Breast epithelium (tissue), 4 donors: ENCODE measurements at places on chromosomes 2 and 18.

DNA sequence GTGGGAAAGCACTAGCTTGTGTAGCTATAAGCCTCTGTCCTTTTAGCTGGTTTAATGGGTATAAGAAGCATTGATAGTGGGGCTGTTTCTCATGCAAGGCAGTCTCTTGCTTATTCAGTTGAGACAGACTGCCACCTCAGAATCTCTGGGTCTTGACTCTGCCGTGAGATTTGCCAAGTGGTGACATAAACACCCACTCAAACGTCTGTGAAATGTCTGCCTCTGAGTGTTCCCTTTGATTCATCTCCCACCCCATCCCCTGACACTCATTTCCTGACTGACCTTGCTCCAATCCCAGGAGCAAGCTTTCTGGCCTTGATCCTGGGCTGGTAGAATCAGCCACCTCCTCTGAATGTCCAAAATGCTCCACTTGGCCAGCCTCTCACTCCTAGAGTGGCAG, 141.9 kb upstream of the RBMS1 start:
- H3K27ac ChIP-seq = no peak overlapping the region
- H3K27me3 ChIP-seq = no peaks in the 10 kb centered on the region
- H3K4me3 ChIP-seq = peak overlapping the region; percentile 25
- no peak for DNase-seq
- H3K4me1 ChIP-seq = no peaks in the 10 kb centered on the region
- H3K36me3 ChIP-seq = no peaks in the 10 kb centered on the region

GRCh38 chr2:202056611-202057010, 16.4 kb upstream of the KIAA2012 start:
- no peaks in the 10 kb centered on the region for H3K4me1 ChIP-seq
- no peak overlapping the region for H3K4me3 ChIP-seq
- H3K27ac ChIP-seq = no peak overlapping the region
- DNase-seq = no peak
- no peaks in the 10 kb centered on the region for H3K27me3 ChIP-seq

GRCh38 chr2:240986787-240987411, 11.5 kb upstream of the SNED1 start:
- H3K4me3 ChIP-seq = no peak overlapping the region
- peaks cover 19% of the 10 kb centered on the region for H3K4me1 ChIP-seq
- H3K36me3 ChIP-seq = no peaks in the 10 kb centered on the region

- H3K36me3 ChIP-seq = no peaks in the 10 kb centered on the region
- H3K27me3 ChIP-seq = no peaks in the 10 kb centered on the region
- H3K27ac ChIP-seq = no peak overlapping the region
- no peak overlapping the region for H3K4me3 ChIP-seq
- H3K4me1 ChIP-seq = no peaks in the 10 kb centered on the region
Observed at GRCh38 chr18:44941516-44941915, 260.8 kb downstream of the SETBP1 start.

GRCh38 chr2:193841384-193842150, 1646.8 kb upstream of the TMEFF2 start:
- no peaks in the 10 kb centered on the region for H3K4me1 ChIP-seq
- H3K27me3 ChIP-seq = no peaks in the 10 kb centered on the region
- H3K36me3 ChIP-seq = no peaks in the 10 kb centered on the region
- no peak overlapping the region for H3K27ac ChIP-seq
- no peak overlapping the region for H3K4me3 ChIP-seq
